Tibial artery (tissue), 4 donors: ENCODE measurements at places on chromosomes 12 and 14.

DNA sequence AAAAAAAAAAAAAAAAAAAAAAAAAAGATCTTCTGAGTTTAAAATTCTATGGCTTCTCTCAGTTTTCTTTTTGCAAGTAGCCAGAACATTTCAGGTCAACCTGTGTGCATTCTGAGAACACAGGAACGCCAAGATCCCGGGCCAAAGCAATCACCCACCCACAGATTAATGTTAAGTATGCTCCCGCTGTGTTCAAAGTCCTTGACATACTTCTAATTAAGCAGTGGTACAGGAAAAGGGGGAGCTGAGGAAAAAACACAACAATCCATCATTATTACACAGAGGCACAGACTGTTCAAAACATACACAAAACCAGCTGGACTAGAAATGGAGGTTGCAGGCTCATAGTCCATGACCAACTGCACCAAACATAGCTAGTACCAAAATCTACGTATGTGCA lies 2.8 kb downstream of the FBXO21 start:
- DNase-seq, result no peak

- no peak for DNase-seq
Observed at GRCh38 chr12:107200394-107200793, 107.0 kb upstream of the CRY1 start.

- DNase-seq, result no peak
Observed at GRCh38 chr12:124687174-124687902, 119.9 kb upstream of the NCOR2 start.

GRCh38 chr12:57734591-57734990 lies 4.0 kb downstream of the AGAP2 start:
- DNase-seq, result no peak
